Vagina (tissue), 2 donors: ENCODE measurements at places on chromosomes 5 and 9. TPM values are rescaled to one million over a fixed set of nuclear protein-coding genes. Genes with fewer than 3 reads are reported as not detected.

DNA sequence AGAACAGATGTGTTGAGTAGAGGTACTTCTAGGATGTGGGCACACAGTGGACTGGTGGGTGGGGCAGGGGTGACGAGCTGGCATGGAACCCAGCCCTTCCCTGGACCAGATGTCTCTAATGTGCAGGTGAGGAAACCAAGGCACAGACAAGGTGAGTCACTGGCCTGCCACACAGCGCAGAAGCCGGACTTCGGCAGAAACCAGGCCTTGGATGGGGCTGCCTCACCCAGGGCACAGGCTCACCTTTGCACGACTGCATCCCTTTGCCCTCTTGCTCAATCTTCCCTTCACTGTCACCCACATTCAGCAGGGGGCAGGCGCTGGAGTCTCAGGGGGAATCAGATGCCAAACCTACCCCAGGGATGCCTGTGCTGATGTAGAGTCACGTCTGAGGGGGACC lies 65.4 kb upstream of the LMX1B start:
- H3K4me3 ChIP-seq = no peak overlapping the region
- H3K4me1 ChIP-seq = no peaks in the 10 kb centered on the region
- no peak for DNase-seq
- no peaks in the 10 kb centered on the region for H3K36me3 ChIP-seq
- no peak overlapping the region for H3K27ac ChIP-seq

Gene TRMO
- total RNA-seq = 27.7 TPM

DNA sequence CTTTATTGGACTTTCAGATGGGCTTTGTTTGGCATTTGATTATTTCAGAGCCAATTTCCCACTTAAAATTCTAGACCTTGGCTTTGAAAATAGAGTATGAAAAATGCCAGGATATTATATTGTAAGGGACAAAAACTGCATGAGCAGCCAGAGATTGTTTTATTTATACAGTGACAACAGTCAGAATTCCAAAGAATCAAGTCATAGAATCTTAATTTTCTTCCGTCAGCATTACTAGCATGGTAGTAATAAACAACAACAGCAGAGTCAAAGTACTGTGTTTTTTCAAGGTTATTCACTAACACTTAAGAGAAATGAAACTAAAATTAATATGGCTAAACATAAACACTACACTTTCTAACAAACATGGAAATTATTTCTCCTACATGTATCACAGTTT lies 52.2 kb downstream of the MLLT3 start:
- H3K4me3 ChIP-seq = no peak overlapping the region
- no peaks in the 10 kb centered on the region for H3K27me3 ChIP-seq
- H3K4me1 ChIP-seq = peaks cover 19% of the 10 kb centered on the region
- DNase-seq = no peak
- H3K36me3 ChIP-seq = no peaks in the 10 kb centered on the region
- peak overlapping the region; percentile 17 for H3K27ac ChIP-seq

GRCh38 chr5:311963-312362 lies 9.6 kb upstream of the AHRR start:
- no peak overlapping the region for H3K4me3 ChIP-seq
- H3K27ac ChIP-seq = no peak overlapping the region
- H3K36me3 ChIP-seq = peaks cover 14% of the 10 kb centered on the region
- no peak for DNase-seq
- no peaks in the 10 kb centered on the region for H3K4me1 ChIP-seq
- H3K27me3 ChIP-seq = no peaks in the 10 kb centered on the region

DNA sequence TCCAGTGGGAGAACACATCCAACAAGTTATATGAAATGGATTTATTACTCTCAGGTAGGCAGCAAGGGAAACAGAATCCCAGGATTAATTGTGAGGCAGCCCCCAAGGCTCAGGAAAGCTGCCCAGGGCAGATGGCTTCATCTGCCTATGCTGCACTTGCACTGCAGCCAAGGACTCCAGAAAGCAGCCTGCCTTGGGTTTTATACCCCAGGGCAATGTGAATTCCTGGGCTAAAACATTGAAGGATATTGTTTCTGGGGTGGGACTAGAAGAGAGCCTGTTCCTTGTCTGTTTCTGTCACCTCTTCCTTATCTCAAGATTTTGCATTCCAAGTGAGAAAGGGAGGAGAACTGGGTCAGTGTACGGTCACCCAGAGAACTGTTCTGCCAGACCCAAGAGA lies 8.8 kb upstream of the CCL27 start:
- H3K27me3 ChIP-seq = no peaks in the 10 kb centered on the region
- H3K27ac ChIP-seq = no peak overlapping the region
- no peaks in the 10 kb centered on the region for H3K36me3 ChIP-seq
- no peak overlapping the region for H3K4me3 ChIP-seq

DNA sequence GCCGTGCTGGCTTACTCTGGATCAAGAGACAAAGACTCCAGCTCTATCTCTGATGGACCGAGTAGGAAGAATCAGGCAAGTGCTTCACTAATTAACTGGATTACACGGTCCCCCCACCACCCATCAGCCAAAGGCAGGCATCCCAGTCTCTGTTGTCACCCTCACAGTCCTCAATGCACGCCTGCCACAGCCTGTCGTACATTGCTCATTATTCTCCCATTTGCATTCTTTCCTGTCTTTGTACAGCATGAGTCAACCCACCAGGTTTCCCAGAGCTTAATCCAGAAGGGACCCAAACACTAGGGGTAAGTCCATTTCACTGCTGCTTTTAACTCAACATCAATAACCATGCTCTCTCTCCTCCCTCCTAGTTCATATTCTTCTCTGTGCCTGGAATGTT lies 44.4 kb downstream of the PCA3 start:
- H3K36me3 ChIP-seq = no peaks in the 10 kb centered on the region
- DNase-seq = no peak
- no peaks in the 10 kb centered on the region for H3K4me1 ChIP-seq
- H3K4me3 ChIP-seq = no peak overlapping the region
- H3K27ac ChIP-seq = no peak overlapping the region

GRCh38 chr5:64794053-64794770 lies 25.5 kb downstream of the CWC27 start:
- no peaks in the 10 kb centered on the region for H3K4me1 ChIP-seq
- H3K36me3 ChIP-seq = no peaks in the 10 kb centered on the region
- H3K27ac ChIP-seq = no peak overlapping the region
- H3K4me3 ChIP-seq = no peak overlapping the region

DNA sequence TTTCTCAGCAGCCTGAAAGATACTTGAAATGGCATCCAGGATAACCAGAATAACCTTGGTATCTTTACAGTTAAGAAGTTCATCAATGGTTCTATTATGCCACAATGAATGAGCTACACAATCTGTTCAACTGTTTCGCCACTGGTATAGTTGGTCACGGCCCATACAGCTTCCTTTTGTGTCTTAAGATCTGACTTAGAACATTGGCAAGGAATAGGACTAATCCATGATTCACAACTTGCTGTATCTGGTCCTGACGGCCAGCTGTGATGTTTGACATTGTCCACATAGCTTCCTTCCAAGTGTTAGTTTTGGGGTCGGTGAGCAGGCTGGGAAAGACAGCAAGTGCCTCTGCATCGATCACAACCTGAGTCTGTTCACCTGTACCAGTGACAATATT lies 113.3 kb upstream of the RAD23B start:
- no peaks in the 10 kb centered on the region for H3K36me3 ChIP-seq
- H3K27ac ChIP-seq = no peak overlapping the region
- no peaks in the 10 kb centered on the region for H3K4me1 ChIP-seq

DNA sequence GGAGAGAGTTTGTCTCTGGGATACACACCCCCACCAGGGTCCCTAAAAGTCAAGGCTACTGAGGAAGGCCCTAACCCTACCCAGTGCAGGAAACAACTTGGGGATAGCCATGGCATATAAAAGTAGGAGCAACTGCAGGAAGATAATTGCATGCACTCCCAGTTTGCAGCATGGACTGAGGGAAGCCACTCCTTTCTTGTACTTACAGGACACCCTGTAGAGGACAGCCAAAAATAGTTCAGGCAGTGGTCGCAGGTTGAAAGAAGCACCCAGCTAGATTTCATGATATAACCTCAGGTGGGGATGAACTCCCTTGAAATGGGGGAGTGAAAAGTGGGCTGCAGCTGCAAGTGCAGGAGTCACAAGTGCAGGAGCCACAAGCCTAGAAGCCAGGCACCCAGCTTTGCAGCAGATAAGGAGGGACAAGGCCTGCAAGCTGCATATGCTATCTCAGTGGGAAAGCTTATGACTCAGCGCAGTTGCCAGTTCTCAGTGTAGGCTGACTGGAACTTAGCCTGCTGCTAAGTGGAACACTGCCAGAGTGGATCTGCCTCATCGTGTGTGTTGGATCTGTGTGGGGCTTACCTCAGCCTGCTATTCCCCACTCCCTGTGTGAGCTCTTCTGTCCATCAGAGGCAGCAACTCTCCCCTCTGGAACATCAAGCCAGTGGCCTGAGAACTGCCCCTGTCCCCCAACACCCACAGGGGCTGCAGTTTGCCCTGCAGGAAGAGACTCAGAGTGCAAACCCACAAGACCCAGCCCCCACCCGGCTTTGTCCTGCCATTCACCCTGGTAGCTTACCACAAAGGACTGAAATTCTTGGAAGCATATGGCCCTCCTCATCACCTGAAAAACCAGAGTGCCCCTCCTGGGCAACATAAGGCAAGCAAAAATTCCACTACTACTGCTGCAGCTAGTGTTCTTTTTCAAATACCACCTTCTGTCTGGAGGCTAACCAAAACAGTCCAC lies 42.7 kb downstream of the CYLC2 start:
- no peak overlapping the region for H3K27ac ChIP-seq
- no peaks in the 10 kb centered on the region for H3K36me3 ChIP-seq
- H3K27me3 ChIP-seq = no peaks in the 10 kb centered on the region

Gene FKBP15
- 28.7 TPM for total RNA-seq

GRCh38 chr9:72898360-72898759 lies 54.5 kb downstream of the ALDH1A1 start:
- H3K4me1 ChIP-seq = no peaks in the 10 kb centered on the region
- H3K27me3 ChIP-seq = no peaks in the 10 kb centered on the region
- H3K36me3 ChIP-seq = no peaks in the 10 kb centered on the region
- no peak overlapping the region for H3K27ac ChIP-seq

Gene PHF2
- total RNA-seq = 27.7 TPM

Gene CNOT8
- 62.1 TPM for total RNA-seq

DNA sequence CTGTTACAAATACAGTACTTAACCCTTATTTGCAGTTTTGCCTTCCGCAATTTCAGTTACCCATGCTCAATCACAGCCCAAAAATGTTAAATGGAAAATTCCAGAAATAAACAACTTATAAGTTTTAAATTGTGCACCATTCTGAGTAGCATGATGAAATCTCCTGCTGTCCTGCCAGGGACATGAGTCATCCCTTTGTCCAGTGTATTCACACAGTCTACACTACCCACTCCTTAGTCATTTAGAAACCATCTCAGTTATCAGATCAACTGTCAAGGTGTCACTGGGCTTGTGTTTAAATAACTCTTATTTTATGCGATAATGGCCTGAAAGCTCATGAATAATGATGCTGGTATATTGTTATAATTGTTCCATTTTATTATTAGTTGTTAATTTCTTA lies 95.8 kb downstream of the PLCXD3 start:
- H3K4me3 ChIP-seq = no peak overlapping the region
- H3K36me3 ChIP-seq = no peaks in the 10 kb centered on the region
- H3K27ac ChIP-seq = no peak overlapping the region
- DNase-seq = no peak
